ENCODE measurements at places on chromosomes 1 and 21.
A peak's percentile ranks its signal among the peaks of the same experiment; 100 is the strongest.

GRCh38 chr1:190205713-190206112 lies 272.0 kb downstream of the BRINP3 start:
- no peak for DNase-seq

DNA sequence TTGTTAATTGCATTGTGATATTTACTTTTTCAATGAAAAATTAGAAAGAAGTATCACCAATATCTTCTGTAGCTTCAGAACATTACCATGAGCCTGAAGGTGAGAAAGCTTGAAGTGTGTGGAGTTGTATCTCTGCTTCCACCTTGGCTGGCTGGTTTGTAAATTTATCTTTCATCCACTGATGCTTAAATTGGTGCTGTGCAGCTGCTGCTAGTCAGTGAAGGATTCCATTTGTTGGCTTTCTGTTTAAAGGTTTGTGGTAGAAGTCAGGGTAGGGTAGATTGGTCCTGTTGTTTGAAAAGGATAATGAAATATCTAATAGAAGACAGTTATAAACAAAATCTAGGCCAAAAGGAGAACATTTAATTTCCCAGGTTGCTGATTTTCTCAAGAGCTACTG lies 105.7 kb downstream of the C1orf21 start:
- no peak for DNase-seq

- no peak for DNase-seq
These were observed 6.5 kb upstream of the ZZZ3 start for GRCh38 chr1:77688939-77689338.

DNA sequence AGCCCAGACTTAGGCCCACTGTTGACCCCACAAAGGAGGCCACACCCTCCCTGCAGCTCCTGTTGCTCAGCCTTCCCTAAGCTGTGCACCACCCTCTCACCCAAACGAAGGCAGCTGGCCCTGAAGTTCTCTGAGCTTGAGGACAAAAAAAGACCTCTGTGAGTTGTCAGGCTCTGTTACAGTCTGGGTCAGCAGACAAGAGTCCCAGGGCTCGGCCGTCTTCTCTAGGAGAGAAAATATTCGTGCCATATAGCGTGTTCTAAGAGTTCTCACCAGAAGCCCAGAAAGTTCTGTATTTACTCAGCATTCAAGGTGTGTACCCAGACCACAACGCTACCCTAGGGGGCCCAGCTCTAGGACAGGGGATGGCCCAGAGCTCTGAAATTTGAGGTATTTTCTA lies 25.5 kb upstream of the LYST start:
- no peak for DNase-seq

DNA sequence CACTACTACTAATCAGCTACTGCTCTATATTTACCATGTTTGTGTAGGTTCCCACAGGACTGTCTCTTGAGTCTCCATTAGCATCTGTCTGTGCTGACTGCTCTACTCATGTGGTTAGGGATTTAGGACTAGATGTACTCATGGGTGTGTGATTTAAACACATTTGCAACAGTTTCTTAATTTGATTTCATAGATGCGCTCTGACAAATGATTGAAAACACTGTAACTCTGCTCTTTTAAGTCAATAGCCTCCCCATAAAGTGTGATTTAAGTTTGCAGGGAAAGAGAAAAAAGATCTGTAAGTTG lies 809.3 kb downstream of the NCAM2 start:
- DNase-seq, result no peak

DNA sequence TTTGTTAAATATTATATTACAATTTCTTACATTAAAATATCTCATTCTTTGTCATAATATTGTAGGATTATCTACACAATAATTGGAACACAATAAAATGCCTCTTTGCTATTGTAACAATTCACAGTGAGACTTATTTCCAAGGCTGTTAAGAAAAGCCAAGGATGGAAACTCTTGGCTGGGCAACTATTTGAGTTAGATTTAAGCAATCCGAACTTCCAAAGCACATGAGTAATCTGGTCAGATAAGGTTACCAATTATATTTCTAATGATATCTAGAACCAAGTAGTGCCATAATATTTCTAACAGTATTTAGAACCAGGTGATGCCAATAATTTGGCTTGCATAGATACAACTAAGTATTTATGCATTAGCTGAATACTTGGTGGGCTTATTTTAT lies 154.7 kb upstream of the KCNK2 start:
- DNase-seq, result no peak

GRCh38 chr1:8754993-8755392 lies 62.4 kb downstream of the RERE start:
- DNase-seq, result no peak

GRCh38 chr1:53681977-53682685 lies 56.8 kb downstream of the GLIS1 start:
- peak; percentile 48 for DNase-seq

DNA sequence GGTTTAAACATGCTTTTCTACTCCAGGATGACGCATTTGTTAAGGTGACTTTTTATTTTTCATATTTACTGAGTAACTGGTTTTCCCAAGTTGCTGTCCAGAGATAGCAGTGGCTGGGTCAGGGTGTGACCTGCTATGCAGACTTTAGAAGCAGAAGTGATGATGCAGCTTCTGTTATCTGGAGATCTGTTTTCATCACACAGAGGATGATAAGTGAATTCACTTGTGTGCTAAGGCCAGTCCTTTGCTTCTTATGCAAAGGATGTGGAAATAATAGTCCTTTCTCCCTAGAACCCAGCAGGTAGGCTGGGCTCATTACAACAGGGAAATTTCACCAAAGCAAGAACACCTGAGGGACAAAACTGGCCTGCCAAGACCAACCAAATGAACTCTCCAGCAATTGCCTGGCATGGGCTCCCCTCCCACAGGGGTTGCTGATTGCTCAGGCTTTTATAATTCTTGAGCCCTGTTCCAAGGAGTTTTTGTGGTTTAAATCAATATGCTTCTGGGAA lies 97.8 kb upstream of the LPGAT1 start:
- no peak for DNase-seq

DNA sequence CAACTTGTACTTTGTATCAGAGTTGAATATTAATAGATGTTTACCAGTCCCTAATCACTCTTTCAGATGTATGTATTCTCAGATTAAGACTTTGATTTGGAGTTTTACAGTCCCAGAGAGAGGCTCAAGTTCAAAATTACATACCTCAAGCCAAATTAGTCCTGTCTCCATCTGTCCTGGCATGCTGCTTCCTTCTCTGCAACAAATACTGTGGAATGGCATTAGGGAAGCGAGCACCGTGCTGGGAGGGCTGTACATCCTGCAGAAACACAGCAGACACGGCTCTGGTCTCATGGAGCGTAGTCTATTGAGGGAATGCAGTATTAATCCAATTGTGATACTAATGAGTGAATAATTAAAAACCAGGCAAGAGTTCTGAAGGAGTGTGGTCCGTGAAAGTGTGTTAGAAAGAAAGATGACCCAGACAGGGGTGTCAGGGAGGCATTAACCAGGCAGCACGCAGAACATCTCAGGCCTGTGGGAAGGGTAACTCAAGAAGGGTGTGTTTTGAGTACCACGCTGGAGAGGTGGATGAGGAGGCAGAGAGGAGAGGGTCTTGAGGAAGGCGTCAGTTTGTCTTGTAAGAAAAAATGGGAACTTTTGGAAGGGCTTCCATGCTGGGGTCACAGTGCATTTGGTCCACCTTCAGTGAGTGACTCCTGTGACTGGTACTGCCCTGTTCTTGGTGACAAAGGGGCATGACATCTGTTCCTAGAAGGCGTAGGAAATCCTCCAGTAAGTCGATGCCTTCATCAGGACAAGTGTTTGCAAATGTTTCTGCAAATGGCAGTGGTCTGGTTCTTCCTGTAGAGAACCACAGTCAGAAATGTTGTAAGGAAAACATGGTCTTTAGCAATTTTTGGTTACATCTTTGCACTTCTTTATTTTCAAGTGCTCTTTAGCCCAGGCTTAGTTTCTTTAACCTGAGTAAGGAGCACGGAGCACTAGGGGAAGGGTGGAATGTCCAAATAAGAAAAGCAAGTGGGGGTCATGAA lies 1.6 kb downstream of the RAB4A start:
- no peak for DNase-seq

DNA sequence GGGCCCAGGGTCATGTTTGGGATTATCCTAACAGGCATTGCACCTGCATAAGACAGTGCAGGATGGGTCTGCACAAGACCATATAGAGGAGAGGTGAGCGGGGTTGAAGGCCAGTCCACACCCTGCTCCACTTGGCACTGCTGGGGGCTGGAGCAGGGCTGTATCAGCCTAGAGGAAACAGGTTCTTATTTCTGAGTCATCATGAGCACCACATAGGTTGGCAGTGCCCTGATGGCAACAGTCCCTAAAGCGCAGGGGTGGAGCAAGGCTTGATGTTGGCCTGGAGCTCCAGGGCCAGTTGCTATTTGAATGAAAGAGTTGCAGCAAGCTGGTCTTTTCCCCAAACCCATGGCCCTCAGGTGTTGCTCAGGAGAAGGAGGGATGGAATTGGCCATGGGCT lies 29.8 kb upstream of the BMP8B start:
- DNase-seq, result no peak

GRCh38 chr1:21539933-21540332 lies 30.7 kb downstream of the ALPL start:
- no peak for DNase-seq

DNA sequence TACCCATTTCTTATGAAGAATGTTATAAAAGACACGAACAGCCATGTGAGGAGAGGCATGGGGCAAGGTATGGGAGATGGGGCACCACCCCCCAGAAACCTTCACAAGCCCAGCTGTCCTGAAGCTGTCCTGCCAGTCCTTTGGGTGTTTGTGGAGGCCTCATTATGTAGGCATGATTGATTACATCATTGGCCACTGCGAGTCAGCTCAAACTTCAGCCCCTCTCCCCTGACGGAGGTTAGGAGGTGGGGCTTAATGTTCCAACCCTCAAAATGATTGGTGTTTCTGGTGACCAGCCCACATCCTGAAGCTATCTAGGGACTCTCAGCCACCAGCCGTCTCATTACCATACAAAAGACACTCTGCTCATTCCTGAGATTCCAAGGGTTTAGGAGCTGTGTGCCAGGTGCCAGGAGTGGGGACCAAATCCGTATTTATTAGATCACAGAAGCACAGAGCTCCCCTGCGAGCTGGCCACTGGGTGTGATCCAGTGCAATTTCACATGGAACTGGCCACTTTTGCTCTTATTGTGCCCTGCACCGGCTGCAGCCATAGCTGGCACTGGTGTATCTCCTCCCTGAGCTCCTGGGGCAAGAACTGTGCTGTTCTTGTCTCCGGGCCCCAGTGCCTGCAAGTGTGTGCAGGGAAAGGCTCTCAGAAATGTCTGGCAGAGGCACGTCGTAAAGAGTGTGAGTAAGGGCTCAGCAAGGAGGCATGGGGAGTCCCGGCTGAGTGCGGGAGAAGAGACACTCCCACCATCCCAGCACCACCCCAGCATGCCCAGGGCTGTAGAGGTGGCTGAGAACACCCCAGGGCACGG lies 10.5 kb downstream of the KIAA1614 start:
- DNase-seq, result no peak

DNA sequence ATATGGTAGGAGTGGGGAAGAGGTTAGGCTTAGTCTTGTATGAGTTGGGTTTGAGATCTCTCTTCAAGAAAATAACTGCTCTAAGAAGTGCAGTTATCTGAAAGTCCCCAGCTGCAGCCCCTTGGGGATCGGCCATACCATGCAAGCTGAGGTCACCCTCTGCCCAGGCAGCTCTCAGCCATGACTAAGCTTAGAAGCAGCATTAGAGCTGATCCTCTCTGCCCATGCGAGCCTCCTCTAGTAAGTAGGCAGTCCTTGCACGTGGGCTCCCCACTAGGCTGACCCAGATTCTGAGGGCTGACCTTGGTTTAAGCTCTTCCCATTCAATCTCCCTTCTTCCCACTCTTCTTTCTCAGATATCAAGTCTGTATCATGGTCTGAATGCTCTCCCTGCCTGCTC lies 121.0 kb upstream of the UBE2U start:
- DNase-seq, result no peak

DNA sequence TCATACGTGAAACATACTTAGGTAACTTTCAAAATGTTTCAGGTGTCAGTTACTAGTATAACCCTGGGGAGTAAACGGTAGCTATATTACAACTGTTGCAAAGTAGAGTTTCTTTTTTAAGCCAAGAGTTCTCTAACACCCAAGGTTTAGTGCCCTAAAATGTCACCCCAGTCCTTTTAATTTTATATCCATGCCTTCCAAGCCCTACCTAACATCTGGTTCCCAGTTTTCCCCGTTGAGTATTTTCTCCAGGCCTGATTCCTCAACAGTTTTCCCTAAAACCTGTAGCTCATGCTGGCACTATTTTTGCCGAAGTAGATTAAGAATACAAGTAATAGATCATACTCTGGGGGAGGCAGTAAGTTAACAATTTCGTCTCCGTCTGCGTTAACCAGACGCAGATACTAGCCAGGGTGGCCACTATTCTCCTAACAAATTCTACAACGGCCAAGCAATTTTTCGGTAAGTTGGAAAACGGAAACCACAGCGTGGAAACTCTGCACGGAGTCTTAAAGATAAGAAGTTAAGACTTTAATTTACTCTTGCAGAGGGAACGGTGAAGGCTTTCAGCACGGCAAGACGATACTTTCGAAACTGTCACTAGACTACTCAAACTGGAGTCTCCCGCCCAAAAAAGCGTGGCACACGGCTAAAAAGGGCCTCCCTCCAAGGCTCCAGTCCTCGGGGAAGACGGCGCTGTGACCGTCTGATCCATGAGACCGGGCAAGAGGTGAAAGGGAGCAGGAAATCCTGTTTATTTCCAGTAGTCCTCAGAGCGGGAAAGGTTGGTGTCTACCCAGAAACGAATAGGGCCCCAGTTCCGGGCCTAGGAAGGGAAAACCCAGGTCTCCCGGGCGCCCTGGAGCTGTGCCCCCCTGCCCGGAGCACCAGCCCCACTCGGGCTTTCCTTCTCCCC lies 945 bp downstream of the SRSF4 start:
- no peak for DNase-seq

DNA sequence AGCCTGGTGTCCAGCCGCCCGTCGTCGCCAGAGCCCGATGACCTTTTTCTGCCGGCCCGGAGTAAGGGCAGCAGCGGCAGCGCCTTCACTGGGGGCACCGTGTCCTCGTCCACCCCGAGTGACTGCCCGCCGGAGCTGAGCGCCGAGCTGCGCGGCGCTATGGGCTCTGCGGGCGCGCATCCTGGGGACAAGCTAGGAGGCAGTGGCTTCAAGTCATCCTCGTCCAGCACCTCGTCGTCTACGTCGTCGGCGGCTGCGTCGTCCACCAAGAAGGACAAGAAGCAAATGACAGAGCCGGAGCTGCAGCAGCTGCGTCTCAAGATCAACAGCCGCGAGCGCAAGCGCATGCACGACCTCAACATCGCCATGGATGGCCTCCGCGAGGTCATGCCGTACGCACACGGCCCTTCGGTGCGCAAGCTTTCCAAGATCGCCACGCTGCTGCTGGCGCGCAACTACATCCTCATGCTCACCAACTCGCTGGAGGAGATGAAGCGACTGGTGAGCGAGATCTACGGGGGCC lies 1.2 kb downstream of the OLIG2 start:
- no peak for DNase-seq

- DNase-seq, result no peak
These were observed 133.1 kb upstream of the KIAA1614 start for GRCh38 chr1:180779584-180779983.

Measured in activated gamma-delta T cell treated with Interleukin-2 at 50 U/mL for 16 hours (primary cell).